ENCODE measurements at places on chromosomes 2 and 18.

- DNase-seq = no peak
These were observed 26.0 kb upstream of the RUFY4 start for GRCh38 chr2:218043100-218043499.

- DNase-seq = no peak
These were observed 78.4 kb upstream of the ZNF516 start for GRCh38 chr18:76573325-76574025.

DNA sequence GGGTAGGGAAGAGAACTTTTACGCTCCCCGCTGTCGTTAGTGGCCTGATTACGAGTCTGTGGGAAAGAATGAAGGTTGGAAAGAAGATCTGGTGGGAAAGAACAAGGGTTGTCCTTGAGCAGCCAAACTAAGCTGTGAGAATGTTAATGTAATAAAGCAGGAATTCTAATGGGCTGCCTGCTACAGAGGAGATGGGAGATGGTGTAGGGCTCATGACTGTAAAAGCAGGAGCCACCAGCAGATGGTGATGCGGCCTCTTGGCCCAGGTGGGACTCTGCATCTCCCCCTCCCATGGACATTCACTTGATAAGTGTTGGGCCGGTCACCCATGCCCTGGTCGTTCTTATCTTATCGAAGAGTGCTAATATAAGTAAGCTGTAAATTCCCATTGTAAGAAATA, 150.0 kb downstream of the NEDD4L start:
- no peak for DNase-seq

GRCh38 chr2:227164763-227165291, 403 bp downstream of the COL4A3 start:
- DNase-seq = no peak

- no peak for DNase-seq
These were observed 241.5 kb downstream of the RNF152 start for GRCh38 chr18:61651145-61651879.

DNA sequence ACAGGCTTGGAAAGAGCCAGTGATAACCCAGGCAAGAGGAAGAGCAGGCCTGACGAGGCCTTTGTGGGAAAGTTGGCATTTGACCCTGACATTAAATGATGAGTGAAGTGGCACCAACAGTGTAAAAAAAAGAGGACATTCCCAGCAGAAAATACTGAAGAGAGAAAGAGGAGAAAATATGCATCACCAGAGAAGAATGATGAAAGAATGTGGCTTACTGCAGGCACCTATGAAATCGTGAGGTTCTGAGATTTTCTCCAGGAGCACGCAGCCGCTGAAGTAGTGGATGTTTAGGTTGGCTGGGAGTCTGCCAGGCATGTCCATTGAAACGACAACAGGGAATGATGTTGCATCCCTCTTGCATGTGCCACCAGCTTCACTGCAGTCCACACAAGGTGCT, 13.8 kb downstream of the EHD3 start:
- no peak for DNase-seq

GRCh38 chr2:60499651-60500265, 53.7 kb downstream of the BCL11A start:
- DNase-seq = no peak

DNA sequence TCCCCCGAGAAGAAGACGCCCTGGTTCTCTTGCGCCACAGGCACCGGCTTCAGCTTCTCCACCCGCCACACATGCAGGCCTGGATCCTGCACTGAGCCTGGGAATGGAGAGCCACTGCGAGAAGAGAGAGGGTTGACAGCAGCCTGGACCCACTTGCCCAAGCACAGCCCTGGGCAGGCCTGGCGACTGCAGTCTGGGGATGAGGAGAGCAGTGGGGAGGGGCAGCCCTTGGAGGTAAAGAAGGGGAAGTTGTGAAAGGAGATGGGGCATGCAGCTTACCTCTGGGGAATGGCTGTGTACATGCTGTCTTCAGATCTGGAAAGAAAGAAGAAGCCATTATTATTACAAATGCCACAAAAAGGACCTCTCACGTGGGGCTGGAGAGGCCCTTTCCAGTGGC, 8.3 kb downstream of the CAPG start:
- DNase-seq = no peak

- DNase-seq = no peak
These were observed 35.8 kb upstream of the SCLY start for GRCh38 chr2:238024986-238025385.

DNA sequence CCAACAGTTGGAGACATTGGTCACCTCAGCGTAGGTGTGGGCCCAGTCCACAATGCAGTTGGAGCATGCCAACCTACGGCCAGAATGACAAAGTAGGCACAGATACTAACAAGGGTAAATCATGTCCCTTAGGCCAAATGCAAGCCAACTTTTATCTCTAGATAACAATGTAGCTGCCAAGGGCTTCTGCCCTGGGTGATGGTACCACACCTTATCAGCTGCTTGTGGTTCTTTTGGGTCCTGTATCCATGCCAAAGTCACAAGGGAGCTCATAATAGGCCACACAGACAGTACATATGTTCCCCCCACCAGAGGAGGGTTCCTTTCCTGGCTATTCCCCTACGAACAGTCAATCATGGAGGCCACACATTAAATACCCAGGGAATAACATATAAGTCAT, 19.1 kb downstream of the PHOSPHO2 start:
- DNase-seq = no peak

GRCh38 chr2:114742245-114742644, 299.8 kb downstream of the DPP10 start:
- no peak for DNase-seq

GRCh38 chr2:118061135-118061955, 26.9 kb upstream of the INSIG2 start:
- DNase-seq = peak; percentile 37

- no peak for DNase-seq
These were observed 26.4 kb upstream of the FHOD3 start for GRCh38 chr18:36271153-36271552.

DNA sequence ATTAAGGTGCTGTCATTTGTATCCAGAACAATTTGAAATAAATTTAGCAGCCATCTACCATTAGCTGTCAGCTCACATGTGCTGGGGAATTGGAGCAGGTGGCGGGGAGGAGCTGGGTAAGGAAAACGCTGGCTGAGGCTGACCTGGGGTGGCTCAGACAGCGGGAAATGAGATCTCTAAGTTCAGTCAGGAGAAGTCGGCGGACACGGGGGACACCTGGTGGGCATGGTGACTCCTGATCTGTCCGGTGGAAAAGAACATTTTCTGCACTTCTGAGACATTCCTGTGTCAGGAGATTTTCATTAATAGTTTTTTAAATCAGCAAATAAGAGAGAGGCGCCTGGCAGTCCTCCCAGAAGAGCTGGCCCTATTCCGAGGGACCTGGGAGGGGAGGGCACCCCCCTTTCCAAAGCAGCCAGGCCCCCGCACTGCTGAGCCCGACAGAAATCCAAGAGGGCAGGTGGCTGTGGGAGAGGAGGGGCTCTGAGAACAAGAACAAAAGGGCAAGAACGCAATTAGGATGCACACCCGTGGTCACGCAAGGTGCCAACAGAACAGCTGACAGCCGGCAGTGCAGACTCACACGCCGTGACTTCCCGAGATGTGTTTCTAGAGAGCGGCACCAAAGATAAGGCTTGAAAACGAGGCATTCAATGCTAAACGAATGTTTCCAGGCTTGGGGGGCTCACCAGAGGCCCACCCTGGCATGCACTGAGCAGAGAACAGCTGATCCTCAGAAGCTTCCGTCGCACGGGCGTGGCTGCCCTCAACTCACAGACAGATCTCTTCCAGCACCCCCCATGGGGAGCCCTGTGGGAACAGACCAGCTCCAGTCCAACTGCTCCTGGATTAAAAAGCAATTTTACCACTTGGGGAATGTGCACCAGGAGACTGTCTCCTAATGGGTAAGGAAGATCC, 26.4 kb downstream of the SLC66A2 start:
- DNase-seq = peak; percentile 32

DNA sequence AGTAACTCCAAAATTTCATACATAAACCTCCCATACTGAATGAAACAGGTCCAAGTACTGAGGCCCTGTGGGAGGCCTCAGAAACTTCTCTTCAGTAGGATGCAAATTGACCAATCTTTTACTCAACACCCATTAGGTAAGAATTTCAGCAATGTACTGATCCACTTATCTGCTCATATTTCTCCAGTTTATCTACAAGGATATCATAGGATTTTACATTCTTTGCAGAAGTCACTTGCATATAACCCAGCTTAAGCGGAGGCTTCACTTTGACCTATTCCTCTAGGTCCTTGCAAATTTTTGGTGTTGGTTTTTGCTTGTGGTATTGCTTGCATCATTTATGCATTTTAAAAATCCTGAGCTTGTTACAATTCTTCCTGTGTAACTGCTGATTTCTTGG, 28.8 kb upstream of the SLC3A1 start:
- DNase-seq = no peak

GRCh38 chr18:25289001-25289631, 62.9 kb downstream of the ZNF521 start:
- no peak for DNase-seq

DNA sequence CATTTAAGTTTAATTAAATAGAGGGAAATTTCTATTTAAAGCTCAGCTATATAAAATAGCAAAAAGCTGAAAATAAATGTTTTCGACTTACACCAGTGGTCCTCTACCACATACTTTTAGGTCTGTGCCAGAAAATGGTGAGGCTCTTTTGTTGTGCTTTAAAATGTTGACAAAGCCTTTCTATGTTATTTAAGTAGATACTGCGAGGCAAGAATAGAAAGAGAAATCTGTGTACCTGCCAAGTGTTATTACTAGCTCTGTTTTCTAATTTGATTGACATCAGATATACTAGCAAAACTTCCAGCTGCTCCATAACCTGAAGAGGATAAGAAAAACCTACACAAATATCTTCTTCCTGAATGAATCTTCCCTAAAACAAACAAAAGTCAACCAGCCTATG, 53.6 kb downstream of the LPIN2 start:
- no peak for DNase-seq

DNA sequence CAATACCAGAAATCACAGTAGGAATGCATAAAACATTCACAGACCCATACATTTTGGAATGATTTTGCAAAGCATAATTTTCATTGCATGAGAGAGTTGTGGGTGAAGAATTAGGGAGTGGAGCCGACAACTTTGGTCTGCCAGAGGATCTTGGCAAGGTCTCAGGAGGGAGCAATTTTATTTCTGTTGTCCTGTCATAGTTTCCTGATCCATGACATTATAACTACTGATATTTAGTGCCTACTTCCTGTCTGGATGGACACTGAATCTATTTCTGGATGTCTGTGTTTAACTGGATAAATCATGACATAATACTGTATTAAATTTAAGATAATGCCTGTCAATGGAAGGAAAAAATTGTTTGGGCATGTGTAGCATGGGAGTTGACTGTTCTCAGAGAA, 2.4 kb downstream of the ITGA4 start:
- no peak for DNase-seq

DNA sequence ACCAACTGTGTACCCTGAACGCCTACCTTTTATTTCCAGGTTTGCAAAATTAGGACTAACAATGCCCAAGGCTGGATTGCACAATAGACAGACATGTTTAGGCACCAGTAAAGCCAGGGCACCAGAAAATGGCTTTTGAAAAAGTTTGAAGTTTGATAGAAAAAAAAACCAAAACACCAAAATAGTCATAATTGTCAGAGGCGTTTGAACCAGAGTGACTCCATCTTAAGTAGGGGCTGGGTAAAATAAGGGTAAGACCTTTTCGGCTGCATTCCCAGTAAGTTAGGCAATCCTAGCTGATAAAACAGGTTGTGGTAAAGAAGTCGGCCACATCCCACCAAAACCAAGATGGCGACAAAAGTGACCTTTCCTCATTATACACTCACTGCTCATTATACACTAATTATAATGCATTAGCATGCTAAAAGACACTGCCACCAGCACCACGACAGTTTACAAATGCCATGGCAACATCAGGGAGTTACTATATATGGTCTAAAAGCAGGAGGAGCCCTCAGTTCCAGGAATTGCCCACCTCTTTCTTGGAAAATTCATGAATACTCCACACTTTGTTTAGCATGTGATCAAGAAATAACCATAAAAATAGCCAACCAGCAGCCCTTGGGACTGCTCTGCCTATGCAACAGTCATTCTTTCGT, 105.1 kb upstream of the MSH2 start:
- no peak for DNase-seq

DNA sequence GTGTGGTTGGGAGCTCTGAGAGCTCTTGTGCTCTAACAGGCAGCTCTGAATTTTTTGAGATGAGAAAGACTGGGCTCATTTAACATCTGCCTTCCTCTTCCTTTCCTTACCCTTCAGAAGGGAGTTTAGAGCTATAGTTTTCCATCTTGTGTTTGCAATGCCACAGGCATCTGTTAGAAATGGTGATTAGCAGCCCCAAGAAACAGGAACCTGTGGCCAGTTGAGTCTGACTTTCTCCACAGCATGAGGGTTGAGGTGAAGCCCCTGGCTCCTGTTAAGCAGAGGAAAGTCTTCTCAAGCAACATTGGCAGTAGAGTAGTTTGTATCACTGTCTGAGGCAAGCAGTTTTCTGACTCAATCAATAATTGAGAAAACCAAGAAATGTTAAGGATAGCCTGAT, 577.4 kb downstream of the ZEB2 start:
- DNase-seq = no peak

- DNase-seq = no peak
These were observed 72.0 kb downstream of the SLC4A3 start for GRCh38 chr2:219699440-219699821.

DNA sequence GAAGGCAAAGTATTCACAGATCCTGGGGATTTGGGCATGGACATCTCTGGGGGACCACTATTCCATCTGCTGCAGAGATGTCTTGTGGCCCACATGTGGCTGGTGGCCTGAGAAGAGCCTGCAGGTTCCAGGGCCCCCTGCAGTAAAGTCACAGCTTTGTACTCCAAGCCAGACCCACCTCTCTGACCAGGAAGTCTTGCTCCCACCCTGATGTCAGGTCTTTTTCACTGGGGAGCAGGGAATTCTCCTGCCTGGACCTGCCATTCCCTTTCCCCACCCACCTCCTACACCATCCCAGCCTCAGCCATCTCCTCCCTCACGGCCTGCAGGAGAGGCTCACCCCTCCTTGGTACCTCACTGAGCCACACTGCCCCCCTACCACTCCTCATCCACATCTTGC, 211.8 kb downstream of the SMAD2 start:
- no peak for DNase-seq

DNA sequence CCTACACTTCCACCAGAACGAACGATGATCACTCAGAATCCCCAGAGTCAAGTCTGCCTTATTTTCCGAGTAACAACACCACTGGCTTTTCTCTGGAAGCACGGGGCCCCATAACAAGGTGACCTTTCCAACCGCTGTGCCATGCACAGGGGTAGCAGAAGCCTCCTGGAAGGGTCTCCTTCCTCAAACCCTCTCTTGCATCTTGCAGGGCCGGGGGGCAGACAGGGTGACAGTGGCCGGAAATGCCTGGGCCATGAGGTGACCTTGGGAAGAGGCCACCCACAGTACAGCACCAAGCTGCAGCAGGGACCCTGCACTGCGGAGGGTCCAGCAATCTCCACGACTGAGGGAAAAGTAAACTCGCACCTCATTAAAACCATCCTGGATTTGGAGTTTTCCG, 108.5 kb downstream of the PXDN start:
- DNase-seq = no peak

GRCh38 chr18:44450226-44450625, 230.5 kb upstream of the SETBP1 start:
- no peak for DNase-seq

GRCh38 chr2:145495590-145495989, 975.7 kb upstream of the ZEB2 start:
- DNase-seq = no peak

Data from globus pallidus (tissue), 1 donor.